NCI-H1436 (cell line): ENCODE measurements at places on chromosomes 7 and 10.

DNA sequence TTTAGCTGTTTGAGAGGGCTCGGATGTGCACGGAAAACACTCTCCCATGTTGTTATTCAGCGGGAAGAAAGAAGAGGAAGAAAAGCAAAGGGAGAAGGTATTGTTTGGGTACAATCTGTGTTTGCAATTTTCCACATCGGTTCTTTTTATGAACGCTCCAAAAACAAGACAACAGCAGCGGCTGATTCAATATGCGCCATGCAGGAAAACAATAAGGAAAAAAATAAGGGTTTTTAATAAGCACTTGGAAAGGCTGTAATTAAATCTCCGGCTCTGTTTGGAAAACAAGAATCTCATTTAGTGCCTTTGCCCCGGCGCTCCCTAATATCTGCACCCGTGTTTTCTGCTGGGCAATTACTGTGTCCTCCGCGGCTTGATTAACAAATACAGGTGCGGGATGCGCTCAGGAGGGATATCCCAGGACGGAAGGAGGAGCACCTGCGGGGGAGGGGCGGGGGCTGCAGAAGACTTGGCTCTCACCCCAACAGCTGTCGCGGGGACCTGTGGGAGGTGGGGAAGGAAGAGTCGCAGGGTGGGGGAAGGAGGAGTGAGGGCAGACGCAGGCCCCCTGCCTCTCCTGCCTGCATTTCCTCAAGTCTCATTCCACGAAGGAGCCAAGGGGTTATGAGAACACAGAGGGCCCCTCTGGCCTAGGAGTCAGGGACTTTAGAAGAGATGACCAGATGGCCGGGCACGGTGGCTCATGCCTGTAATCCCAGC is 181.5 kb upstream of the PODXL start:
- no peak for DNase-seq

DNA sequence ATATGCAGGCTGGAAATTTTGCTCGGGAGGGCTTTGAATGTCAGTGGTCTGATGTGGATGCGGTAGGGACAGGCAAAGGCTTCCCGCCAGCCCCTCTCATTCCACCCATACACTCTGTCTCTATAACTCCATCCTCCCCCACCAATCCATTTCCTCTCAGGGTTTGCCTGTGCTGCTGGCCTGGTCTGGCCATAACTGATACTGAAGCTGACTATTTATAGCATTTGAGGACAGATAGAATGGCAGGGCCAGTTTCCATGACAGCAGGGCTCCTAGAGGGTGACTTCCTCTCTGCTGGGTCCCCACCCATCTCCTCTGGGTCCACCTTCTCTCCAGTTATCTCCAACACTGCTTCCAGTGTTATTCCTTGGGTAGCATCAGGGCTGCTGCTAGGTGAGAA is 6.6 kb upstream of the PDLIM1 start:
- DNase-seq, result no peak

DNA sequence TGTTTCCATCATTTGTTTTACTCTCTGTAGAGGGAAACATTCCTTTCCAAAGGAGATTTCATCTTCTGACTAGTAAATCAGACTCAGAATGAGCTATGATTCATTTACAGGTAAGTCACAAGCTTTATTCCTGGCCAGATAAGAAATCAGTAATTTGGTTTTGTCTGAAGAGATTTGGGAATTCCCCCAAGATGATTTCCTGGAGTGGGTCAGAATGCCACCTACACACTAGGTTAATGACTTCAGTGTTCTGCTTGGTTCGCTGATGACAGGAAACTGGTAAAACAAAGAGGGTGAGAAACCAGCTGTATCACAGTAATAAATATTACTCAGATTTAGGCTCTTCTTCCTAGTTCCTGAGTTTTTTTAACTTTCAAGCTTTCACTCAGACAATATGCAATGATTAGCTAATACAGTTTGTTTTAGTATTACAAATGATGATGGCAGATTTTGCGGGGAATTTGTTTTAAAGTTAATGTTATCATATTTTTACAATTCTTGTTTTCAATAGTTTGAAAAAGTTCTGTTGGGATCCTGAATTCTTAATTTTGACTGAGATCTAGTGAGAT is 8.3 kb upstream of the ASZ1 start:
- DNase-seq, result no peak

DNA sequence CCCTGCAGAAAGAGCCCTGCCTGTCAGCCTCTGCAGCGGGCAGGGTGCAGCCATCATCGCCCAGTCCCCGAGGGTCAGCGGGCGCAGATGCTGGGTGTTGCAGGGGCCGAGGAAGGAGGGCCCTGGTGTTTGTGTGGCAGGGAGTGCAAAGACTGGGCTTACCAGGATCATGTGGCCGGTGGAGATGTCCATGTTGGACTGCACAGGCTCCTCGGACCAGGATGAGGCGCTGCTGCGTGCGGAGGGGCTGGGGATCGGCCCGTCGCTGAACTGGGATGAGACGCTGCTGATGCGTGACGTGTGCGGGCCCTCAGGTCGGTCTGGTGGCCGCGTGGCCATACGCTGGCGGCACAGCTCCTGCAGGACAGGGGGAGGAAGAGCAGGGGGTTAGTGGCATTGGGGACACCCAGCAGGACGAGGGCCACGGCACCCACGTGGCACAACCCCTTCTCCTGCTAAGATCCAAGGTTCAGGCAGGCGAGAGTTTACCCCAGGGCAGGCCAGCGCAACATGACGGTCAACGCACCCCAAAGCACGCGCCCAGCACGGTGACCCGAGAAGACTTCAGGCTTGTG is 319.5 kb downstream of the DNAJB6 start:
- DNase-seq, result no peak

- DNase-seq, result no peak
These were observed 118.0 kb downstream of the WDFY4 start for GRCh38 chr10:48802611-48803071.

GRCh38 chr10:93300288-93300917 is 181.7 kb downstream of the MYOF start:
- DNase-seq, result no peak

DNA sequence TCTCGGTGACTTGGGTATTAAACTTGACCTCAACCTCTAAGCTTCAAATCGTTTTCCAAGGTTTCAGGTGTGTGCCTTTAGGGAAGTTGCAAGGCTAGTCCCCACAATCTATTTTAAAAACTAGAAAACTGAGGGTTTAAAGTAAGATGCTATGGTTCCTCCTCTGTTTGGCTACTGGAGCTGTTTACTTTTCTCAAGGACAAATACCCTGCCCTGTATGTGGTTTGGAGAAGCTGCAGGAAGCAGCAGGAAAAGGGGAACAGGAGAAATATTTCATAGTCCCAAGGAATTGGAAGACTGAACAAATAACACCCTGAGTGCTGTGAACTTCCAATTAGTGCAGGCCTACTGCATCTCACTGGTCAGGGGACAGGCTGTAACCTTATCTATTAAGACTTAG is 135.9 kb downstream of the NRP1 start:
- DNase-seq, result no peak
